Activated naive CD8-positive, alpha-beta T cell treated with anti-CD3 and anti-CD28 coated beads for 36 hours (primary cell): ENCODE measurements at places on chromosomes 13 and 19.

- peak; percentile 7 for DNase-seq
These were observed 752 bp upstream of the EDNRB start for GRCh38 chr13:77919246-77919920.

- no peak for DNase-seq
These were observed at the start of gene NKPD1 for GRCh38 chr19:45160870-45161737. Gene NKPD1 (minus strand): TSS chr19:45160982. CDS start chr19:45160150, 832 bp downstream.

DNA sequence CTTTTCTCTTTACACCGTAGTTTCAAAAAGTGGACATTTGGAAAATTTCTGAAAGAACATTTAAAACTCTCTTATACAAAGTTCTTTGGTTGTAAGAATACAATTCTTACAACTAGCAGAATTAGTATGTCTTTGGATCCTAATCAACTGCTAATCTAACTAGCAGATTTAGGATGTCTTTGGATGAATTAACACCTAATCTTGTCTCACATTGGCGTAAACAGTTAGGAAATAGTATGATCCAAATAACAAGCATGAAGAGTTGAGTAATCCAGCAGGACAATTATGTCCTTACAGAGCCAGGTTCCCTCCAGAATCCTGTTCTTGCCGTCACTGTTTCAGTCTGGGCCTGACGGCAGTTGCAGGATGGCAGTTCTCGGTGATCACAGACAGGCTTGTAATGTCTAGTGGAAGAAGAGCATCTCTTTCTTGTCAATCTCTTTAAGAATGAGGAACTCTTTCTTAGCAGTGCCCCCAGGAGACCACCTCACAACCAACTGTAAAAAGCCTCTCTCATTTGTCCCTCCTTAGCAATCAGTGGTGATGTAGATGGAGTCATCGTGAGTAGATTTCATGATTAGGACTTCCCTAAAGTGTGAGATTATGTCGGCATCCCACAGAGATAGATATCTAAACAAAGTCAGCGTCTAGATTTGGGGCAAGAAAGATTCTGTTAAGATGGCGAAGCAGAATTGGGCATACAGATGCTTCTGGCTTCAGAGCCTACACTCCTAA lies 5.7 kb upstream of the TNFSF13B start:
- no peak for DNase-seq

DNA sequence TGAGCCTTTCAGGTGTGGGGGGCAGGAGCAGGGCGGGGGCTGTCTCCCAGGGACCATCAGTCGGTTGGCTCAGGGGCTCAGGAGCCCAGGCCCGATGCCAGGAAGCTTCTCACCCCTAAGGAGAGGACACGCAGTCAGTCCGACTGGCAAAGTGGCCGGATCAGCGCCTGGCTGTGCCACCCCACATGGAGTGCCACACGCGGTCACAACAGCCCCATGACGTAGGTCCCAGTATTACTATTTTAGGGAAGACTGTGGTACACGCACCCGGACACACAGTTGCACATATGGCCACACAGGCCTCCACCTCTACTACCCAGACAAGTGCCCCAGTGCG lies 29.3 kb upstream of the GRTP1 start:
- DNase-seq: no peak

GRCh38 chr13:76715621-76716020 lies 170.6 kb downstream of the KCTD12 start:
- DNase-seq: no peak

GRCh38 chr13:39524795-39525194 lies 78.2 kb downstream of the LHFPL6 start:
- no peak for DNase-seq
